ENCODE measurements at places on chromosomes 13 and 19. TPM values are rescaled to one million over a fixed set of nuclear protein-coding genes. Genes with fewer than 3 reads are reported as not detected.

DNA sequence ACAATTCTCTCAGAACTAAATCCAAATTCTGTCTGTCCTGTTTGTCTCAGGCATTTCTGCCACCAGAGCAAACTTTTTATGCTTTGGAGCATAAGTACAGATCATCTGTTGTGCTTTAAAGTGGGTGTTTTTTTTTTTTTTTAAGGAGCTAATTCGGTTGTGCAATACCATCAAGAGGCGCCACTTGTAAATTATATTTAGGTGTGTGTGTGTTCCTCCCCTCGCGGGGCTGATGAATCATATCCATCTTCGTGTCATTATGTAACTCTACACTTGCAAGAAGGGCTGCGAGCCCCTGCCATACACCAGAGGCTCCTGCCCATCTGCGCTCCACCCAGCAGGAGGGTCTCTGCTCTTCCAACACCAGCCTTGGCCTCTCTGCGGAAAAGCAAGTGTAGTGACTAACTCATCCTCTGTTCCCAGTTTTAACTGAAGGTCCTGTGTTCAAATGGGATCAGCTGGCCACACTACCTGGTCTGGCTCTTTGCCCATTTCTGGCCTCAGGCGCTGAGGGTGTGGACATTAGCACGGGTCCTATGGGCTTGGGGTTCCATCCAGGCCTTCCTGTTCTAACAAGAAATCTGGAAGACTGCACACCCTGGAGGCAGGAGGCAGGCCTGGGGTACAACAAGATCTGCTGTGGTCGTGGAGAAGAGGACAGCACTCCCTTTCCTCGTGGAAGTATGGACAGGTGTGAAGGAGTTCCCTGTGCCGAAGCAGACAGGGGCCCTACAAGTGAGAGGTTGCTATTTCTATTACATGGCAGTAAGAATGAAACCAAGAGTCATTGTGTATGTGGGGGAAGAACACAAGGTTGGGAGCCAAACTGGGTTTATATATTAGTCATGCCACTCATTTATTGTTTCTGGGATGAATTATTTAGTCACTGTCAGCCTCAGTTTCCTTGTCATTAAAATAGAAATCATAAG is 96.1 kb upstream of the MBNL2 start:
- no peak overlapping the region for H3K4me3 ChIP-seq
- no peaks in the 10 kb centered on the region for H3K27me3 ChIP-seq
- H3K4me1 ChIP-seq = peaks cover 28% of the 10 kb centered on the region
- peak overlapping the region; percentile 69 for H3K27ac ChIP-seq

DNA sequence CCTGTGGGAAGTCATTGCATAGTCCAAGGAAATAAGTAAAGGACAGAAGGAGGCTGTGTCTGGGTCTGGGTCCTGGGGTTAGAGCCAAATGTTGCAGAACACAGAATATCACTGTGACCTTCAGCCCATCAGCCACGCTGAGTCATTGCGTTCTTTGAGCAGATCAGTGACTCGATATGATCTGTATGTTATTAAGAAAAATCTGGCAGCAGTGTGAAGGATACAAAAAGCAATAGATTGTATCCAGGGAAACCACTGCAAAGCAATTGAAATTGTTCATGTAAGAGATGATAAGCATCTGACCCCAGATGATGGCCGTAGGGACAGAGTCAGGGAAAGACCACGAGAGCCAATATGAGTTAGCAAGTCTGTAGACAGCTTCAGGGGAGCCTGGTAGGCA is 1575.1 kb upstream of the SLC10A2 start:
- H3K4me3 ChIP-seq = no peak overlapping the region
- peak; percentile 7 for DNase-seq
- no peaks in the 10 kb centered on the region for H3K27me3 ChIP-seq
- H3K4me1 ChIP-seq = no peaks in the 10 kb centered on the region
- H3K27ac ChIP-seq = no peak overlapping the region
- no peaks in the 10 kb centered on the region for H3K36me3 ChIP-seq

DNA sequence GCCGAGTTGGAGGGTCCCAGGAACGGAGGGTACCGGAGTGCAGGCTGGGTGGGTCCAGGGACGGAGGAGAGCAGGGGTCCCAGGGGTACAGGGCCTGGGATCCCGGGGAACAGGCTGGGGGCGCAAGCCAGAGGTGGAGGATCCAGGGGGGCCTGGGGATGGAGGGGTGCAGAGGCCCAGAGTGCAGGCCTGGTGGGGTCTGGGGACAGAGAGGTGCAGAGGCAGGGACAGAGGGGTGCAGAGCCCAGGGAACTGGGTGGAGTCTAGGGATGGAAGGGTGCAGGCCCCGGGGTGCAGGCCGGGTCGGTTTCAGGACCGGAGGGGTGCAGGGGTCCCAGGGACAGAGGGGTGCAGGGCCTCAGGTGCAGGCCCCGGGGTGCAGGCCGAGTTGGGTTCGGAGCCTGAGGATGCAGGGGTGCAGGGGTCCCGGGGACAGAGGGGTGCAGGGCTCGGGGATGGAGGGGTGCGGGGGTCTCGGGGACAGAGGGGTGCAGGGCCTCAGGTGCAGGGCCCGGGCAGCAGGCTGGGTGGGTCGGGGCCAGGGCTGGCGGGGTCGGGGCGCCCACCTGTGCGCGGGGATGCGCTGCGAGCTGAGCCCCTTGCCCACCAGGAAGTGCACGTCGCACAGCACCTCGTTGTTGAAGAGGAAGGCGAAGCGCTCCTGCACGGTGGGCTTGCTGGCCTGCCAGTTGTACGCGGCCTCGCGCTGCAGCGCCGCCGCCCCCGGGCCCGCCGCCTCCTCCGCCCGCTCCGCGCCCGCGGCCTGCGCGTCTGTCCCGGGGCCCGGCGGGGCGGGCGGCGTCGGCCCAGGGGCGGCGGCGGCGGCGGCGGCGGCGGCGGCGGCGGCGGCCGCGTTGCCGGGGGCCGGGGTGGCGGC is 545 bp downstream of the BTBD2 start:
- peaks cover 14% of the 10 kb centered on the region for H3K4me1 ChIP-seq
- no peaks in the 10 kb centered on the region for H3K27me3 ChIP-seq
- peak overlapping the region; percentile 100 for H3K4me3 ChIP-seq
- no peak for DNase-seq
- H3K36me3 ChIP-seq = peaks cover 5% of the 10 kb centered on the region

- H3K4me3 ChIP-seq = no peak overlapping the region
- no peaks in the 10 kb centered on the region for H3K4me1 ChIP-seq
- no peak for DNase-seq
- peaks cover 57% of the 10 kb centered on the region for H3K36me3 ChIP-seq
- H3K27me3 ChIP-seq = no peaks in the 10 kb centered on the region
Observed at GRCh38 chr13:112828756-112829155, 138.9 kb downstream of the ATP11A start.

DNA sequence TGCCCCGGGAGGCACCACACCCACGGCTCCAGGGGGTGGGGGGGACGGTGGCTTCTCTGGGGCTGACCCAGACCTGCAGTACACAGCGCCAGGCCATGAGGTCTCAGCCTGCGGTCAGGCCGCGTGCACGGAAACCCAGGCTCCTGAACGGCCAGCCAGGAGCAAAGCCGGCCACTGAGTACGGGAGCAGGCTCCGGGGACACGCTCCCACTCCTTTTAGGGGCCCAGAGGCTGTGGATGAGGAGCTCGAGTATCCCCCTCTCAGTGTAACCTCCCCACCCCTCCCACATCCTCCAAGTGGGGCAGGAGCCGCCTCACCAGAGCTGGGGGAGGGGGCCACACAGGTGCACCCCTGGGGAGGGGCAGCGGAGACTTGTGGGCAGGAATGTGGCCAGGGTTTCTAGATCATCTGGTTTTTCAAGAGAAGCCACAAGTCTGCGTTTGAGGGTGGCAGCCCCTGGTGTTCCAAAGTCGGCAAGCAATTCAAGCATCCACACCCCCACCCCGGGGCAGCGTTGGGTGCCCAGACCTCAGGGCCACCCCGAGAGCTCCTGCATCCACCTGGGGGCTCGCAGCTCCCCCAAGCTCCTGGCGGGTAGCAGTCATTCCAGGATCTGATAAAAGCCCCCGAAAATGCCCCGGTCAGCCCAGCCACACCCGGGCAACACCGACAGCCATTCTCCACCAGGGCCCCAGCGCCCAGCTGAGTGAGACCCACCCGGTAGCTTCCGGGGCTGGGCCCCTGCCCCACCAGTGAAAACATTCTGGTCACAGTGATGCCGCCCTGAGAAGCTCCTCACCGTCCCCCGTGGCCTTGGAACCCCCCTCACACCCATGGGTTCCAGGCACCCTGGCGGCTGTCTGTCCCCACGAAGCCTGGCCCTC is 6.1 kb downstream of the SBNO2 start:
- H3K27me3 ChIP-seq = no peaks in the 10 kb centered on the region
- 0 out of 2 replicates have a peak overlapping the region, but pooled peaks have one; percentile 33 for H3K4me3 ChIP-seq
- peaks cover 23% of the 10 kb centered on the region for H3K36me3 ChIP-seq

GRCh38 chr13:46751811-46752635 is 44.9 kb downstream of the ESD start:
- DNase-seq = peak; percentile 45
- peaks cover 20% of the 10 kb centered on the region for H3K36me3 ChIP-seq
- H3K27ac ChIP-seq = no peak overlapping the region
- H3K4me1 ChIP-seq = no peaks in the 10 kb centered on the region
- H3K4me3 ChIP-seq = no peak overlapping the region
- H3K27me3 ChIP-seq = no peaks in the 10 kb centered on the region

GRCh38 chr13:41995946-41996345 is 35.0 kb upstream of the VWA8 start:
- no peaks in the 10 kb centered on the region for H3K27me3 ChIP-seq
- DNase-seq = peak; percentile 75
- no peak overlapping the region for H3K27ac ChIP-seq
- H3K4me1 ChIP-seq = peaks cover 3% of the 10 kb centered on the region
- no peak overlapping the region for H3K4me3 ChIP-seq

GRCh38 chr19:55553217-55554182 is 8.2 kb upstream of the SBK3 start:
- no peak for DNase-seq
- H3K4me3 ChIP-seq = no peak overlapping the region
- H3K27me3 ChIP-seq = no peaks in the 10 kb centered on the region
- peaks cover 18% of the 10 kb centered on the region for H3K4me1 ChIP-seq
- no peaks in the 10 kb centered on the region for H3K36me3 ChIP-seq

DNA sequence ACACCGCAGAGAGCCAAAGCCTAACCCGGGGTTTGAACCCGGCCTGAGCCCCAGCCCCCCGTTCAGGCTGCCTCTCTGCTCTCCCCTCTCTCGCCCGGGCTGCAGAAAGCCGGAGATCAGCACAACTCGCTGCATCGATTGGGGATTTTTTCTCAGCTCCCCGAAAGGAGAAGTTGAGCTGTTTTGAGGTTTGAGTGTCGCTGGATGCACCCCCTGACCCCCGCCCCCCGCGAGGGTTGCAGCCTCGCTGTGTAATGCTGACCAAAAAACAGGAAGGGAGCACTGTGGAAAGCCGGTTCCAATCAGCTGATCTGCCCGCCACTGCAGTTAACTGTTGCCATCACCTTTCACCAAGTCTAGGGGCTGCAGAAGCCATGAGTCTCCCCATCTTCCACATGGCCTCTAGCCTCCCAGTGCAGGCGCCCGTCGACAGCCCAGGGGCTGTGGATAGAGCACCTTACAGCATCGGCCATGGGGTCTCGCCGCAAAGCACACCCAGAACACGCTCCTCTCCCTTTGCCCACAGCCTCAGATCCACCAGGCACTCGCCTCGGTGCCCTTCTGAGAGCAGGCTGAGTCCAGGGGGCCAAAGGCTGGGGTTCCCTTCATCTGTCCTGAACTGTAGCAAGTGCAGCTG is 34.5 kb downstream of the MYO9B start:
- DNase-seq = no peak
- peaks cover 18% of the 10 kb centered on the region for H3K4me1 ChIP-seq
- H3K36me3 ChIP-seq = peaks cover 45% of the 10 kb centered on the region
- H3K27ac ChIP-seq = peak overlapping the region; percentile 23

- no peak for DNase-seq
- H3K27me3 ChIP-seq = no peaks in the 10 kb centered on the region
- H3K4me1 ChIP-seq = no peaks in the 10 kb centered on the region
- peaks cover 1% of the 10 kb centered on the region for H3K36me3 ChIP-seq
- no peak overlapping the region for H3K27ac ChIP-seq
Observed at GRCh38 chr19:12244370-12244769, 50.3 kb downstream of the ZNF44 start.

GRCh38 chr19:18254546-18255503 is 19.4 kb downstream of the IQCN start:
- peaks cover 22% of the 10 kb centered on the region for H3K27me3 ChIP-seq
- H3K36me3 ChIP-seq = no peaks in the 10 kb centered on the region
- no peaks in the 10 kb centered on the region for H3K4me1 ChIP-seq
- no peak for DNase-seq

DNA sequence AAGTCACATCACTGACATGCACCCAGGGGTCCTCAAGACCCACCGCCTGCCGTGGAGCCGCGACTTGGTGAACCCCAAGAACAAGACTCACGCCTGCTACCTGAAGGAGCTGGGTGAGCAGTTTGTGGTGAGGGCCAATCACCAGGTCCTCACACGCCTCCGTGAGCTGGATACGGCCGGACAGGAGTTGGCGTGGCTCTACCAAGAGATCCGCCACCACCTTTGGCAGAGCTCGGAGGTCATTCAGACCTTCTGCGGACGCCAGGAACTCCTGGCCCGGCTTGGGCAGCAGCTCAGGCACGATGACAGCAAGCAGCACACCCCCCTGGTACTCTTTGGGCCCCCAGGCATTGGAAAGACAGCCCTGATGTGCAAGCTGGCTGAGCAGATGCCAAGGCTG is 29.7 kb downstream of the NWD1 start:
- no peak overlapping the region for H3K27ac ChIP-seq
- no peaks in the 10 kb centered on the region for H3K36me3 ChIP-seq
- no peak for DNase-seq
- H3K4me1 ChIP-seq = no peaks in the 10 kb centered on the region

- DNase-seq = no peak
- H3K4me3 ChIP-seq = no peak overlapping the region
- peaks cover 8% of the 10 kb centered on the region for H3K27me3 ChIP-seq
- no peak overlapping the region for H3K27ac ChIP-seq
- no peaks in the 10 kb centered on the region for H3K4me1 ChIP-seq
Observed at GRCh38 chr13:59494151-59494550, 669.6 kb downstream of the DIAPH3 start.

- no peak for DNase-seq
- peaks cover 16% of the 10 kb centered on the region for H3K4me1 ChIP-seq
- H3K36me3 ChIP-seq = no peaks in the 10 kb centered on the region
- H3K27me3 ChIP-seq = no peaks in the 10 kb centered on the region
- H3K4me3 ChIP-seq = no peak overlapping the region
Observed at GRCh38 chr19:10895920-10896319, 24.6 kb downstream of the CARM1 start.

Gene RASGRP4
- not detected for total RNA-seq

Gene PPP2R1A
- 173 TPM for total RNA-seq

Gene PSG3
- not detected for total RNA-seq

Gene TTC9B
- not detected for total RNA-seq

Gene FREM2
- not detected for total RNA-seq

Data from IMR-90 (cell line).